ENCODE measurements at places on chromosomes 3 and 15. TPM values are rescaled to one million over a fixed set of nuclear protein-coding genes. Genes with fewer than 3 reads are reported as not detected.

NEK10 gene
- 16.2 TPM for total RNA-seq

SEC22A gene
- 36.3 TPM for total RNA-seq

HIGD2B gene
- total RNA-seq = not detected

IL17RE gene
- total RNA-seq = 0.89 TPM

TP53BP1 gene
- total RNA-seq = 100 TPM

GCNT3 gene
- 0.23 TPM for total RNA-seq

RASL12 gene
- 0.39 TPM for total RNA-seq

NPAP1 gene
- not detected for total RNA-seq

All from smooth muscle cell of the pulmonary artery (primary cell).